CD4-positive, alpha-beta T cell treated with Interleukin-12 subunit alpha and Interleukin-12 subunit beta, for 1 hour (primary cell): ENCODE measurements at places on chromosomes 3 and 15.

DNA sequence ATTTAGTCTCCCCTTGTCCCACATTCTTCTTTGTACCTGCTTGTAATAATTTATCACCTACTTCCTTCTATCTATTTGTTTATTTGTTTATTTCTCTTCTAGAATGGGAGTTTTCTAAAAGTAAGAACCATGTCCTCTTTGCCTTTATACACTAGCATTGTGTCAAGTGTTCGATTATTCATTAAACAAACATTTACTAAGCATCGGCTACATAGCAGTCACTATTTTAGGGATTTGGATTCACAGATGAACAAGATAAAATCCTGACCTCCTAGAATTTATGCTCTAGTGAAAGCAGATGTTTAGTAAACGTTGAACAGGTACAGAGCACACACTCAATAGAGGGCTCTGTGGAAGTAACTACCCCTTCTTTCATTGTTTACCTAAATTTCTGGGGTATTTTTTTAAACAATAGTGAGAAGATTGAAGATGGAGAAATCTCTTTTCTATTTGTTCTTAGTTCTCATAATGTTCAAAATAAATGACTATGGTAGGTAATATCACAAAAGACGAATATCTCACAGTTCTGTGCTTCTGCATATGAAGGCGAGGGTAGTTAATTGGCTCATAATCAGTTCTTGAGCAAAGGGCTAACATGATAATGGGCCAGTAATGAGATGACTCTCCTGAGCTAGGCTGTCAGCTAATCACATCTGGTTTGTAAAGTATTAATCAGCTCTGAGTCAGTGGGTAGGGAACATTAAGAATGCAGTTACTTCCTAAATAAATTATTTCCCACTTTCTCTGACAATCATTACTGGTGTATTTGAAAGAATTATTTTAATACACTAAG is 111.9 kb downstream of the SLC9A9 start:
- no peak for DNase-seq

DNA sequence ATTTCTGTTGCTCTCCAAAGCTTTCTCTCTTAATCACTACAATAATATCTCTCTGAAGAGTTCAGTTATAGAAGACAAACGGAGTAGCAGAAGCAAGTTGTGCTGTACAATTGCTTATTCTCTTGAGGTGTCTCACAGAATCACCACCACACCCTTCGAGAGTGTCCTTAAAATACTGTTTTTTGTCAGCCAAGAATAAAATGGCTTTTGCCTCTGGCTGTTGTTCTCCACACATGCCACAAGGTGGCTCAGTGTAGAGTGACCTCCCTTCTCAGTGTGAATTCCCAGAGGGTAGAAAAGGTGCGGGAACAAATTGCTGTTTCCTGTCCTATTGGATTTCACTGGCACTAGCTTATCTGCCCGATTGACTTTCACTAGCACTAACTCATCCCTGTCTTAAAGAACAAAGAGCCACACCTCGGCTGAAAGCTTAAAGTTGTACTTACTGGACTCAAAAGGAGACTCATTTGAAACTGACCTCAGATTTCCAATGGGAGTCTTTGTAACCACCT is 134.2 kb upstream of the SATB1 start:
- DNase-seq: peak; percentile 67

GRCh38 chr3:119662604-119663373 is 2.4 kb upstream of the POPDC2 start:
- DNase-seq: no peak

DNA sequence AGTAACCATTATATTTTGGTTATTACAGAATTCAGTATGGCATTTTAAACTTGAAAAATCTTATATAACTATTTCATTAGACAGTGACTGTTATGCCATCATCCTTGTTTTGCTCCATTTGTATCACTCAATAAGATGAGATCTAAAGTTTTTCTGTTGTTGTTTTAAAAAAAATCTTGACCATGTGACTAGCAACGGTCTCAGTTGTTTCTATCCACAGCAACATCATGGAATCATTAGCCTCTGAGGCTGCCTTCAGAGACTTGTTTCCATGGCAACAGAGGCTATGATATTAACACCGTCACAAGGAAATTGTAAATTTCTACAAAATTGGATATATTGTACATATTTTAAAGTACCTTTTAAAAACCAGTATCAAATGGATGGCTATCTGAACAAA is 129.8 kb downstream of the DLG1 start:
- peak; percentile 32 for DNase-seq

GRCh38 chr3:193971261-193971751 is 164.6 kb upstream of the HES1 start:
- peak; percentile 8 for DNase-seq

- no peak for DNase-seq
These were observed 4.2 kb upstream of the NUP210 start for GRCh38 chr3:13424141-13424844.

DNA sequence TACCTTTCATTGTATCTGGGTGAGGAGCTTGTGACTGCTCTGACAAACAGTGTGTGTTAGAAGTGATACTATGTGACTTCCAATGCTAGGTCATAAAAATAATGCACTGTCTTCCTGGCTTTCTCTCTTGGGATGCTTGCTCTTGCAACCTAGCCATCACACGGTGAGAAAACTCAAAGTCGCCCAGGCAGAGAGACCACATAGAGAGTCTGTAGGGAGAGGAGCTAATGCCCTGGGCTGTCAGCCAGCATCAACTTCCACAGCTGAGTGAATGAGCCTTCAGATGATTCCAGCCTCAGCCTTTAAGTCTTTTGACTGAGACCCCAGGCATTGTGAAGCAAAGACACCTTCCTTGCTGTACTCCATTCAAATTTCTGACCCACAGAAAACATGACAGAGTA is 220.6 kb upstream of the SGO1 start:
- no peak for DNase-seq

- no peak for DNase-seq
These were observed 383.7 kb upstream of the PPP2R3A start for GRCh38 chr3:135581806-135582205.

DNA sequence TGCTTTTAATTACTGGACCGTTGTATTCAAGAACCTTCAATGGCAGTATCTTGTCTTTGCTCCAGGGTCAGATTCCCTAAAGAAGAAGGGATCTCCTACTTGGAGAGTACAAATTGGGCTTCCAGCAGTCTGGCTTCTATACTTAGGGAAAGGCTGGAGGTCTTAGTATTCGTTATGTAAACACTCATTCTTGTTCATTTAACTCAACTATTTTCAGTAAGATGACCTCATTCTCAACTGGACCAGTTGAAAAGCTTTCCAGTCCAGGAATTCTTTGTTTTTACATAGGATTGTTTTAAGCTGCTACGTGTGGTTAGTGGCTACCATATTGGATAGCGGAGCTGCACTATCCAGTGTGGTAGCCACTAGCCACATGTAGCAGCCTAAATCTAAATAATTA is 4.6 kb downstream of the SENP5 start:
- DNase-seq: no peak

DNA sequence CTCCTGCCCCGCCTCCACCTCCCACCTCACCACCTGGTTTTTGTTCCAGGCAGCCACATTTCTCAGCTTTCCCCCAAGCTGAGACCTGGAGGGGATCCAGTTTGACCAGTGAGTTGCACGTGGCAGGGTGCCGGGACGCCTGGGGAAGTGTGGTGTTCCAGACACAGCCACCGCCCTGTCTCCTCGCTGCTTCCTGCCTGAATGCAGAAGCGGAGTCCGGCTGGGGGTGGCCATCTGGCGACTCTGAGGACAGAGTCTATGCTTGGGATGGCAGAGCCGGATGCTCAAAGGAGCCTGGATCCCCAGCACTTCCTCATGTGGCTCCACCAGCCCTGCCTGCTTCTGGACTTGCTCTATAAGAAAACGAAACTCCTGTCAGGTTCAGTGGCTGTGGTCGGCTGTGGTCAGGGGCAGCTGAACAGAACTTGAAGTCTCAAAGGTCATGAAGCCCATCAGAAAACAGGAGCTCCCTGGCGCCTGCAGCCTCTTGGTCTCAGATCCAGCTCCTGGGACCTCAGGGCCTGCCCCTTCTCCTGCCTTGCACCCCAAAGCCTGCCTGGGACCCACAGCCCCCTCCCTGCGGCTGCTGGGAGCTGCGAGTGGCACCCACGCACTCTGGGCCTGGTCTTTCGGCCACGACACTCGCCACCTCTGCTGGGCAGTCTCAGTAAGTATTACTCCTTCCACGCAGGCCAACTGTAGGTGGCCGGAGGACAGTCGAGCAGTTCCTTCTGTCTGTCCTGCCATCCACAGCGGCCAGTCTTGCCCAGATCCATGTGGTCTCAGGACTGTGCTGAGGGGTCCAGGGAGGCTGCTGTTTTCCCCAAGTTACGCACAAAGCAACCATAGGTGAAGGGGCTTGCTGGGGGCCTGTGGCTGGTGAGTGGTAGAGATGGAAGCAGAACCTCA is 112.8 kb upstream of the MEF2A start:
- peak; percentile 13 for DNase-seq

- DNase-seq: no peak
These were observed 134.4 kb upstream of the DAZL start for GRCh38 chr3:16739541-16740105.

DNA sequence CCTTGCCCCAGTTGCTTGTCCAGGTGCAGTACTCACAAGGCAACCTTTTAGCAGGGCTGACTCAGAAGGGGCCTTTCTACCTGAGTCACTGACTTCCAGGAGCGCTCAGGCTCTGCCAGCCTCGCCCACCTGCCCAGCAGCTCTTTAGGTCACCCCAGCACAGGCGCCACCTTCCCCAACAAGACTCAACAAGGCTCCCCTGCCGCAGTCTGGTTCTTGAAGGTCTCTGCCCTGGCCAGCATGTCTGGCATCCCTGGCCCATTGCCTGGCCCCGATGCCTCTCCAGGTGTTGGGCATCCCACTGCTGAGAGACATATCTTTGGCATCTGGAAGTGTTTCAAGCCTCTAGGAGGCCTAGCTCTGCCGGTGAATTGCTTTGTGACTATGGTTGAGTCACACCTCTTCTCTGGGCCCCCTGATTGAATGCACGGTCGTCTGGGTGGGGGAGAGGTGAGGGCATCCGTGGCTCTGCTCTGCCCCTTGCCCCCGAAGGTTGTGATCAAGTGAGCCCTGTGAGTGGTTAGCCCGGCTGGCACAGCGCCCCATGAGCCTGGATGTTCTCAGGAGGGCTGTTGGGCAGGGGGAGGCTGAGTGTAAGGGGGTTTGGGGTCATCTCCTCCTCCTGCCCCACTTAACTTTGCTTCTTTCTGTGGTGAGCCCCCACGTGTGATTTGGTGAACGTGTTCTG is 21.6 kb downstream of the SNX33 start:
- no peak for DNase-seq

GRCh38 chr3:45691842-45692241 is 2.6 kb downstream of the SACM1L start:
- DNase-seq: no peak

- no peak for DNase-seq
These were observed 618.6 kb downstream of the NLGN1 start for GRCh38 chr3:174016186-174016585.

DNA sequence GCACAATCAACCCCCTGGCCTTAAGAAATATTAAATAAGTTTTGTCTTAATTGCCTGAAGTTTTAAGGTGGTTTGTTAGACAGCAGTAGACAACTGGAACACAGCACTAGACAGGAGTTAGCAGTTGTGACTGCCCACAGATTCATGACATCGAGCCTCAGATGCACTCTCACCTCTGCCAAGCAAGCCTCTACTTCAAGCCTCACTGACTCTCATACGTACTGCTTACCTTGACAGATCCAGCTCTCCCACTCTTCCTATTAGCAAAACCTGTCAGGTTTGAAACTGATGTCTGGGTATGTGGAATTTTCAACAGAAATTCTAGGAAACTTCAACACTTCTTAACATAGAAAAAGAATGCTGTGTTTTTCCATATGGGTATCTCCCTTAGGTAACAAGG is 382.9 kb upstream of the DPH6 start:
- DNase-seq: no peak

GRCh38 chr3:42117175-42118008 is 26.2 kb downstream of the TRAK1 start:
- DNase-seq: no peak

GRCh38 chr15:62783303-62783957 is 259.1 kb upstream of the TPM1 start:
- DNase-seq: no peak

DNA sequence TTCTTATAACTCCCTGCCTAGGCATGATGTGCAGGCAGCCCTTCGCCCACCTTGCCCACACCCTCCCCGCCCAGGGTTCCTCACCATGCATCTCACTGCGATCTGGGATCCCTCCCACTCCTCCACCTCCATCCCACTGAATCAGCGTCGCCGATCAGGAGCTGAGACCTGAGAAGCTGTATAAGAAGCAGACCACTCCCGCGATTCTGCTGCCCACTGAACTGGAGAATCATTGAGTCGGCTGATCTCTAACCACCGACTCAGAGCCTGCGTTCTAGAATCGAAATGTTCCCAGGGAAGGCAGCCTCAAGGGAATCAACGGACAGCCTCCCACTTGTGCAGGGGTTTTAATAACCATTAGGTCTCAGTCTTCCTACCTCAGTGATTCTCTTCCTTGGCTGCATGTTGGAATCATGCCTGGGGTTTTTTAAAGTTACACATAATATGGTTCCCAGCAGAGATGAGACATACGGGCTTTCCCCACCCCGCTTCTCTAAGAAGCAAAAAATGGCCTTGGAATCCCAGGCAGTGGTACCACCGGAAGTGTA is 60.2 kb downstream of the TMEM44 start:
- DNase-seq: no peak

DNA sequence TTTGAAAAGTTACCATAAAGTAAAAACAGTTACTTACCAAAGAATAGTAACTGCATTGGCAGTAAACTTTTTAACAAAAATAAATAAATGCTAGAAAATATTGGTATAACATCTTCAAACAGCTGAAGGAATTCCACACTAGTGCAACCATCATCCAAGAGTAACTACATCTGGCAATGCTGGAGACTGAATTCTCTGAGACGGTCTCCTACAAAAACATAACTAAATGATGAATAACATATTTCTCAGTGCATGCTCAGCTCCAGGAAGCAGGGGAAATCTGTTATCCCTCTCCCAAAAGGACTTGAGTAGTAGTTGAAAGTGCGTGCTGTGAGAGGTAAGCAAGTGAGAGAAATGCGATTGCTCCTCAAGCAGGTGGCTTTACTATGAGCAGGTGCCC is 526.8 kb upstream of the CCDC54 start:
- DNase-seq: no peak

DNA sequence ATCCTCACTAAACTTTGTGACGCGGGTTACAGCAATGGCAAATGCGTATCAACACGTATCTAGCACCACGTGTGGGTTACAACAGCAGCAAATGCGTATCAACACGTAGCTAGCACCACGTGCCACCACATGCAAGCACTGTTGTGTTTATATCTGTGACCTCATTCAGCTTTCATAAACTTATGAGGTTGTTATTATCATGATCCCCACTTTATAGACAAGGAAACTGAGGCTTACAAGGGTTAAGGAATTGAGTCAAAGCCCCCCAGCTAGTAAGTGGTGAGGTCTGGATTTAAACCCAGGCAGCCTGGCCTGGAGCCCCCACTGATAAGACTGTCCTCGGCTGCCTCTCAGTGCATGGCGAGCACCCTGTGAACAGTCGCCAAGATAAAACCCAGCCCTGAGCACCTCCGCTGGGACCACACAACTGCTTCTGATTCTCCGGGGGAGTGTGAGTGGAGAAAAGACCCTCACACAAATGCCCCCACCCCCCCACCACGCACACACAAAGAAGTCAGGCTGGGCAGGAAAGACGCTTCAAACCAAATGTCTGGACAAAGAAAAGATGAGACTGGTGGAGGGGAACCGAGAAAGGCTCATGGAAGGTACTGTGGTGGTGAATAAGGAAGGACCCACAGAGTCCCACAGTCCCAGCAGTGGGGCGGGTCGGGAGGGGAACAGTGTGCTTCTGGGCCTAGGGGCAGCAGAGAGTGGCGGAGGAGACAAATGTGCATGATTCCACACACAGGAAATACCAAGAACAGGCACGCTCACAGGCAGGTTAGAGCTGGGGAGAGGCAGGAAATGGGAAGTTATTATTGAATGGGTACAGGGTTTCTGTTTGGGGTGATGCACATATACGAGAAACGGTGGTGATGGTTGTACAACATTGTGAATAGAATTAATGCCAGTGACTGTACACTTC is 173.4 kb downstream of the XXYLT1 start:
- DNase-seq: no peak
